Right renal pelvis (tissue), 4 donors: ENCODE measurements at places on chromosomes 6 and 20. TPM values are rescaled to one million over a fixed set of nuclear protein-coding genes. Genes with fewer than 3 reads are reported as not detected.

- no peak for DNase-seq
Observed at GRCh38 chr20:52081066-52081465, 110.5 kb downstream of the ZFP64 start.

GRCh38 chr6:147001621-147002020 is 202.6 kb upstream of the STXBP5 start:
- no peak for DNase-seq

- no peak for DNase-seq
Observed at GRCh38 chr6:105102186-105102585, 77.6 kb downstream of the POPDC3 start.

DNA sequence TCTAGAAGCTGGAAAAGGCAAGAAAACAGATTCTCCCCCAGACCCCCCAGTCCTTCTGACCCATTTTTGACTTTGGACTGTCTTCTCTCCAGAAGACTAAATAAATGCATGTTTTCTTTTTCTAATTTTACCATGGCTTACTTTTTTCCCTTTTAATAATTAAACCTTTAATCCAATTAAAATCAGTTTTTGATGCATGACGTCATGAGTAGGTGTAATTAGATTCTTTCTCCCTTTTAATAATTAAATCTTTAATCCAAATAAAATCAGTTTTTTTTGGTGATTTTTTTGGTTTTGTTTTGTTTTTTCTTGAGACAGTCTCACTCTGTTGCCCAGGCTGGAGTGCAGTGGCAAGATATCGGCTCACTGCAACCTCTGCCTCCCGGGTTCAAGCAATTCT is 13.2 kb upstream of the NCOA5 start:
- DNase-seq: no peak

GRCh38 chr6:68400396-68400795 is 234.7 kb upstream of the ADGRB3 start:
- DNase-seq: no peak

DNA sequence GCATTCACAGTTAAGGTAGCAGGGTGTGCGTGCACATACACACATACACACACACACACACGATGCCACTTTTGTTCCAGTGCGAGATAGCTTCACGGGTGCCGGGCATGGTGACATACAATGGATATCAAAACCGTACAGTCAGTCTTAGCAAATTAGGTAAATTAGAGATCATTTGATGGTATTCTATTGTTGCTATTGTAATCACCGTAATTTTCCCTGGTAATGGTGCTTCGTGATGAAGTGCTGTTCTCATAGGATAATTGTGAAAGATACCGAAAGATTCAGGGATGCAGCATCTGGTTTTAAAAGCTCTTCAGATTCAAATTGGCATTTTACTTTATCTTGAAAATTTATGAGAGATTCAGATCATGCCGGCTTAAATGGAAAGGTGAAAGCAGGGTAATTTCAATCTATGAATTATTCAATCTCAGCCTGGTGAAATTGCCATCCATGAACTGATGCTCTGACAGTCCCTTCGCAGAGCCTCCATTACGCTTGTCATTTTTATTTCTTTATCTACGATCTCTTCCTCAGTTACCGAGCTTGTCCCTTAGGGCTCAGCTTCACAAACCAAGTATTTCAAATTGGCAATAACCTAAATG is 71.3 kb upstream of the SOX4 start:
- DNase-seq: no peak

DNA sequence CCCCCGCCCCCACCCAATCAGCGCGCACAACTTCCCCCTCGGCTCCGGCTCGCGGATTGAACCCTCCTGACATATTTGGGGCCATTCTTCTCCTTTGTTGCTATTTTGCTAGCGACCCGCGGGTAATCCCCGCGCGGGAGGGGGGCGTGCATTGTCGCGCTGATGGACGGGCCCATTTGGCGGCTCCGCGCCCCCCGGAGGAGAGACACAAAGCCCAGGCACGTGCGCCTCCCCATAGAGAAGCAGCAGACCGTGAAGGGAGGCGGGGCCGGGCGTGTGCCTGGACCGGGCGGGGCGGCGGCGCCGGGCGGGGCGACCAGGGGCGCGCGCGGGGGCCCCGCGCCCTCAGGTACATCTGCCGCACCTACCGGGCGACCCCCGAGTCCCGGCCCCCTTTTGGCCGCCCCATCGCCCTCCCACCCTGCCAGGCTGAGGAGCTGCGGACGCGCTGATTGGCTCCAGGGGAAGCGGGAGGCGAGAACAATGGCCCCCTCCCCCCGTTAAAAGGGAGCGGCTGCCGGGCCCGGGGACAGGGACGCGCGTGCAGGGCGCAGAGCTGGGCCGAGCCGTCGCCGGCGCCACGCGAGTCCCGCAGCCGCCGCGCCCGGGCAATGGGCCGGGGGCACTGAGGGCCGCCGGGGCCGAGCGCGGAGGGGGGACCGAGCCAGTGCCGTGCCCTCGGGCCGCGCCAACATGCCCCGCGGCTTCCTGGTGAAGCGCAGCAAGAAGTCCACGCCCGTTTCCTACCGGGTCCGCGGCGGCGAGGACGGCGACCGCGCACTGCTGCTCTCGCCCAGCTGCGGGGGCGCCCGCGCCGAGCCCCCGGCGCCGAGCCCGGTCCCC is at the start of gene INSM1:
INSM1 (plus strand) TSS at position 530 of the 843 bp plus-strand sequence; CDS start at position 694, 164 bp downstream.
- DNase-seq: no peak

DNA sequence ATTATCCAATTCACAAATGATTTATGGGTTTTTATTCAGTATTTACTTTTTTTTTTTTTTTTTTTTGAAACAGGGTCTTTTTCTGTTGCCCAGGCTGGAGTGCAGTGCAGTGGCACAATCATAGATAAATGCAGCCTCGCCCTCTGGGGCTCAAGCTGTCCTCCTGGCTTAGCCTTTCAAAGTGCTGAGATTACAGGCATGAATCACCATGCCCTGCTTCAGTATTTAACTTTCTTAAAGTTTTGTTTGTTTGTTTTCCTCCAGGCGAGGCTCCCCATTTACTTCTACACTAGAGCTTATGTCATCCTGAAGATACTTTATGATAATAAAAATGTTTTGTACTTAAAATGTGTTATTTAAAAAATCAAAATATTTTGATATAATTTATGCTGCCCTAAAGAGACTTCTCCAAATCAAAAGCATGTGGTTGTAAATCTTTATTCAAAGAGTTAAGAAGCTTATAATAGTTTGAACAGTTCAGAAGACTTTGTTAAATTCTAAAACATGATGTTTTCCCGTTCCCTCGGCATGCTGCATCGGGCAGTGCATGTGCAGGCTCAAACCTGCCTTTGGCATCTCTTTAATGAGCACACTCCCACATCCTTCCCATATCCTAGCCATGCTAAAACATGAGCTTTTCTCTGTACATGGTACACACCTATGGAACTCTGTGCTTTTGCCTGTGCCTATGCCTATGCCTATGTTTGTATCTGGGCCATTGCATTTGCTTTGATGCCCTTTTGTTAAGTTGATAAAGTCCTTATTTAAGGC is 11.0 kb downstream of the SMPDL3A start:
- no peak for DNase-seq

GRCh38 chr6:131947986-131948661 is 3.0 kb downstream of the CCN2 start:
- no peak for DNase-seq

DNA sequence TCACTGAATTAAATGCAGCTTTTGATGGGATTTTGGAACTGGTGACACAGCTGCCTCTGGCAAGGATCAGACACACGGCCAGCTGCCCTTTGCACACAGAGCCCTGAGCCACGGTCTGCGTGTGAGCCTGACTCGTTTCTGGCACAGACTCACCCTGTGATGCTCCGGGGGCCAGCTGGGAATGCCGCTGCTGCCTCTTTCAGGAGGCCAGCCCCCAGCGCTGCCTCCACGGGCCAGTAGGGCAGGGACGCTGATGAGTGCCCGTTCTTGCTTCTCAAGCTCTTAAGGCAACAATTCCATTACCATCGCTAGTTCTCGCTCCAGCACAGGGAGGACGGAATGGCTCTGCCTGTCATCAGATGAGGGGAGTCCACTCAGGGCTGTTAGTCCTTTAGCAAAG is 61.6 kb downstream of the IRF4 start:
- no peak for DNase-seq

DNA sequence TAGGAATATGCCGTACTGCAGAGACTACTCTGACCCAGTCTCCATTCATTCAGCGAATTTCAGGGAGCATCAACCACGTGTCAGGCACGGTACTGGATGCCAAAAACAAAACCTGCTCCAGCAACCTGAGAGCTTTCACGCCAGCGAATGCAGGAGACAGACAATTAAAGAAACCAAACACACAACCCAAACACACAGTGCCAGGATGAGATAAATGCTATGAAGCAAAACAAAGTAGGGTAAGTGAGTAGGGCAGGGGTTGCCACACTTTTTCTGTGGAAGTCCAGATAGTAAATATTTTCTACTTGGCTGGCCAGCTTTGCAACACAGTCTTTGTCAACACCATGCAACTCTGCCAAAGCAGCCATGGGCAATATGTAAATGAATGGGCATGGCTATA is 10.0 kb downstream of the MOCS1 start:
- no peak for DNase-seq

DNA sequence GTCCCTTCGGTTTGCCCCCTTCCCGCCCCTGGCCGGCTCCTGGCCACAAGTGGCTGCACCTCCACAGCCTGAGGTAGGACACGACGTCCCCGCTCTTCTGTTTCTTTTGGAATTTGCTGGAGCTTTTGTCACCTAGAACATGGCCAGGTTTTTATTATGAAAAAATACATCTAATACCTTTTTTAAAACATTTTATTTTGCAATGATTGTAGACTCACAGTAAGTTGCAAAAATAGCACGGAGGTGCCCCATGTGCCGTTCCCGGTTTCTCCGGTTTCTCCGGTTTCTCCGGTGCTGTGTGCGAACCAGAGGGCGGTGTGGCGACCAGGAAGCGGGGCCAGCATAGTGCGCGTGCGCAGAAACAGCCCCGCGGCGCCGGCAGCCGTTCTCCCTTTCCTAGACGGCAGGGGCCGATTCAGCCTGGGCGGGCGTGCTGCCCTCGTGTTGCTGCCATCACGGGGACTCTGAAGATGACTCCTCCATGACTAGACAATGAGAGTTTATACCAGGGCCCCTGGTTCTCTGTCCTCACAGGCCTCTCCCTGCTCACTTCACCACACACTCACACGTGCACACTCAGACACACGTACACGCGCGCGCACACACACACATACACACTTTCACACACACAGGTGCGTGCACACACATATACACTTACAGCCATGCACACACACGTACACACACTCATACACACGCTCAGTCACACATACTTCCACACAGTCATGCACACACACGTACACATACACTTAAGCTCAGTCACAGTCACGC is 102.1 kb downstream of the TMEM242 start:
- peak; percentile 71 for DNase-seq

DNA sequence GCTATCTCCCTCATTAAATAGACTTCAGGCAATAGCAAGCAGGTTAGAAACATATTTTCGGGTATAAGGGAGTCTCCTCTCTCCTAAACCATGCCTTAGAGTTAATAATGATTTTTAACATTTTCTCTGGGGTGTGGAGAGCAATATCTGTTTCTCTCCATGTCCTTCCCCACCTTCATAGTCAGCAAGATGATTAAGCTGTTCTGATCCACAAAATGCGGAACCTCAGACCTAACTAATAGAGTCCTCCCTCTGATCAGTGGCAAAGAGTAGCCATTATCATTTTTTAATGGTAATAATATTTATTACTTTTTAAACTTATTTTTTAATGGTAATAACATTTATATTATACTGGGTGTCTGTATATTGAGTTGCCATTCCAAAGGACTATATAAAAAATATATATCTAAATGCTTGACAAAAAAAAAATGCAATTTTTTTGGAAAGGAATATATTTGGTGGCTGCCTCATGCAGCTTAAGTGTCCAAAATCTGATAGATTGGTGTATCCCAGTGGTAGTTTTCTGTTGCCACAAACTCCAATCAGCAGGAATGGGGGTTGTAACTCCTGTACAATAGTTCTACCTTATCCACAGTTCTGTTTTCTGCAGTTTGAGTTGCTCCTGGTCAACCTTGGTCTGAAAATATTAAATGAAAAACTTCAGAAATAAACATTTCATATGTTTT is 14.0 kb upstream of the BTN3A2 start:
- no peak for DNase-seq

KCNK15 gene
- polyA plus RNA-seq: not detected

MICB gene
- 0.80 TPM for polyA plus RNA-seq

PRKN gene
- polyA plus RNA-seq: 12.4 TPM

VEGFA gene
- 299 TPM for polyA plus RNA-seq

RPN2 gene
- polyA plus RNA-seq: 313 TPM

PXDC1 gene
- polyA plus RNA-seq: 23.0 TPM

CLPSL1 gene
- 1.3 TPM for polyA plus RNA-seq

LAMA2 gene
- polyA plus RNA-seq: 32.3 TPM
